ENCODE measurements at places on chromosomes 4 and X. TPM values are rescaled to one million over a fixed set of nuclear protein-coding genes. Genes with fewer than 3 reads are reported as not detected.

RNF150 gene
- 17.0 TPM for total RNA-seq

GRCh38 chr4:166003811-166004210 is 130.8 kb downstream of the TLL1 start:
- H3K4me3 ChIP-seq: no peak overlapping the region
- DNase-seq: no peak
- H3K36me3 ChIP-seq: no peaks in the 10 kb centered on the region
- no peaks in the 10 kb centered on the region for H3K4me1 ChIP-seq
- no peak overlapping the region for H3K27ac ChIP-seq
- no peaks in the 10 kb centered on the region for H3K27me3 ChIP-seq

DNA sequence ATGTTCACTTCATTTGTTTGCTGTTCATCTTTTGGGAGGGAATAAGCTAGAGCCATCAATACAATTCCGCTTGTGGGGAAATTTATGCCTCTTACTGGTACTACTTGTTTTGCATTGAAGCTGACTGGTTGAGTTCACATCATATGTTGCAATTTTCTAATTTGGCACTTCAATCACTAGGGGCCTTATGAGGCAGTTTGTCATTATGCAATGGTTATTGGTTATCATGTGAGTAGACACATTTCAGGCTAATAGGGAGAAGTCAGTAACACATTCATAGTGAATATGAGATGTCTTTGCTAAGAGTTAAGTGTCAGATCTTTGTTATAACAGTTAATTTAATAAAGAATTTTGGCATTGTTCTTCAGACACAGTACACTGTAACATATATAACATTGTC is 5.0 kb downstream of the RPL36A start:
- no peak for DNase-seq
- H3K4me1 ChIP-seq: no peaks in the 10 kb centered on the region
- H3K36me3 ChIP-seq: peaks cover 13% of the 10 kb centered on the region
- H3K4me3 ChIP-seq: no peak overlapping the region
- peak overlapping the region; percentile 29 for H3K27ac ChIP-seq
- H3K27me3 ChIP-seq: peaks cover 10% of the 10 kb centered on the region

GRCh38 chrX:55715847-55716246 is 1.7 kb upstream of the RRAGB start:
- H3K36me3 ChIP-seq: no peaks in the 10 kb centered on the region
- H3K4me3 ChIP-seq: no peak overlapping the region
- H3K27me3 ChIP-seq: no peaks in the 10 kb centered on the region

- no peak overlapping the region for H3K4me3 ChIP-seq
- H3K4me1 ChIP-seq: no peaks in the 10 kb centered on the region
- H3K27ac ChIP-seq: no peak overlapping the region
- DNase-seq: no peak
- H3K27me3 ChIP-seq: peaks cover 39% of the 10 kb centered on the region
- no peaks in the 10 kb centered on the region for H3K36me3 ChIP-seq
Observed at GRCh38 chrX:110397339-110397738, 38.7 kb downstream of the RTL9 start.

Data from tibial nerve (tissue), 4 donors.